SHP77 (cell line): ENCODE measurements at places on chromosomes 13 and 19.

DNA sequence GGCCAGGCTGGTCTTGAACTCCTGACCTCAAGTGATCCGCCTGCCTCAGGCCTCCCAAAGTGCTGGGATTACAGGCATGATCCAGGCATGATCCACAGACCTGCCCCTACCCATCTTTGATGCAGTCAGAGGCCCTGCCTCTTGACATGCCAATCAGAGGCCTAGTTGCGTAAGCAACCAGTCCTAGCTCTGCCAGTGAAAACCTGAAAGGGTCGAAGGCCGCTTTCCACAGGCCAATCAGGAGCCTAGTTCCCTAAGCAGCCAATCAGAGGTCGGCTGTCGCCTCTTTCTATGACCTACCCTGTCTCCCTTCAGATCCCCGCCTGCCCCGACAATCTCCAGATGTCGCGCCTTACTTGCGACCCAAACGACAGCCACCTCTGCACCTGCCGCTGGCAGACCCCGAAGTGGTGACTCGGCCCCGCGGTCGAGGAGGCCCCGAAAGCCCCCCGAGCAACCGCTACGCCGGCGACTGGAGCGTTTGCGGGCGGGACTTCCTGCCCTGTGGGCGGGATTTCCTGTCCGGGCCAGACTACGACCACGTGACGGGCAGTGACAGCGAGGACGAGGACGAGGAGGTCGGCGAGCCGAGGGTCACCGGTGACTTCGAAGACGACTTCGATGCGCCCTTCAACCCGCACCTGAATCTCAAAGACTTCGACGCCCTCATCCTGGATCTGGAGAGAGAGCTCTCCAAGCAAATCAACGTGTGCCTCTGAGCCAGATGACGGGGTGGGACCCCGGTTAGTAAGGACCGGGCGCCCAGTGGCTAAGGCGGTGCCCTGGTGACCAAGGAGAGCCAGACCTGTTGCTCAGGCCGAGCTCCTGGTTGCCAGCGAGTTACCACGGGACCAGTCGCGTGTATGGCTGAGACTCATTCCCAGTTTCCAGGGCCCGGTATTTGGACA, 6.3 kb downstream of the SYDE1 start:
- no peak for DNase-seq

GRCh38 chr19:9456018-9456689, 20.8 kb upstream of the ZNF266 start:
- DNase-seq: no peak

GRCh38 chr13:43196750-43197370, 173.5 kb downstream of the DNAJC15 start:
- DNase-seq: no peak

DNA sequence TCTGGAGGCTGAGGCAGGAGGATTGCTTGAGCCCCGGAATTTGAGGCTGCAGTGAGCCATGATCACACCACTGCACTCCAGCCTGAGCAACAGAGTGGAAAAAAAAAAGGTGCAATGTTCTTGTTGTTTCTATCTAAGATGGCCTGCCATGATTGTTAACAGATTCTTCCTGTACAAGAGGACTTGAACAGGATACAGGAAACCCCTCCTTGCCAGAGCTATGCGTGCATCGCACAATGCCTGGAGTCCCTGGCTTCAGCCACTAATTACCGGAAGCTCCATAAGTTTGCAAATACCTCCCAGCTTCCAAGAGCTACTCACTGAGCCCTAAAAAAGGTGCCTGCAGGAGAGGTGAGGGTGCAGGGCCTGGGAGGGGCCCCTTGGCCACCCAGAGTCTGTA, 13.1 kb upstream of the HIF3A start:
- no peak for DNase-seq

- DNase-seq: no peak
These were observed 4.3 kb upstream of the DUXA start for GRCh38 chr19:57171551-57172081.

GRCh38 chr13:20701461-20701860, 2.0 kb upstream of the IL17D start:
- DNase-seq: no peak

DNA sequence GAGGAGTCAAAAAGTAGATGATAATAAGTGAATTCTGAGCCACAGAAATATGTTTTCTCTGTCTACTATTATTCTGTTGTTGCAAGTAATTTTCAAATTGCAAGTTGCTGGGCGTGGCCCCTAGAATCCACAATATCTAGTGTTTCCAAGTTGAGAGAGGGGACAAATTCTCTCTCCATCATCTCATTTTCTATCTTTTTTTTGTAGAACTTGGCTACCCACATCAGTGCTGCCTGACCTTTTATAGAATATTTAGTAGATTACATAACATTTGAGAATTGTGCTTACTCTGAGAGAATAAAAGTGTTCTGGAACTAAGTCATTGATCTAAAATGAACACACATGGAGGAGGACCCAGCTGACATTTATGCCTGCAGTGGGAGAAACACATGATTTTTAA, 110.9 kb upstream of the CSNK1A1L start:
- DNase-seq: no peak

DNA sequence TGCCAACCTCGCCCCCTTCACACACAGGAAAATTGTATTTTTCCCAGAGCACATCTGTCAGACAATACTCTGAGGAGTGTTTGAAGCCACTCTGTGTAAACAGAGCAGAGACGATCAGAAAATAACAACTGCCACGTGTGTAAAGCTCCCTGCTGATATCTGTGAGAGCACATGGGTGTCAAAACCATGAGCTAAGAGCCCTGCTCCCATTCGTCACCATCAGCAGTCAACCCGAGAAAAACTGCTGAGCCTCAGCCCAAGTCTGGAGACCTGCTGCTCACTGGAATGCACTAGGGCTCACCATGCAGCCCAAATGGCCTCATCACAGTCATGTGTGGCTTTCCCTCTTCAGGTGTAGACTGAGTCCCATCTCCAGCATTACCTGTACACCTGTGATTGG, 304.1 kb downstream of the FGF14 start:
- peak; percentile 38 for DNase-seq

GRCh38 chr19:49222011-49222410, 64.4 kb downstream of the TRPM4 start:
- no peak for DNase-seq

- DNase-seq: no peak
These were observed 139.2 kb downstream of the SLITRK5 start for GRCh38 chr13:87810391-87810801.

GRCh38 chr13:45333977-45334922, 6.7 kb downstream of the TPT1 start:
- DNase-seq: no peak

- no peak for DNase-seq
These were observed 543.6 kb downstream of the RFC3 start for GRCh38 chr13:34361560-34361959.

GRCh38 chr19:35693422-35693821, 10.9 kb upstream of the ZBTB32 start:
- no peak for DNase-seq

DNA sequence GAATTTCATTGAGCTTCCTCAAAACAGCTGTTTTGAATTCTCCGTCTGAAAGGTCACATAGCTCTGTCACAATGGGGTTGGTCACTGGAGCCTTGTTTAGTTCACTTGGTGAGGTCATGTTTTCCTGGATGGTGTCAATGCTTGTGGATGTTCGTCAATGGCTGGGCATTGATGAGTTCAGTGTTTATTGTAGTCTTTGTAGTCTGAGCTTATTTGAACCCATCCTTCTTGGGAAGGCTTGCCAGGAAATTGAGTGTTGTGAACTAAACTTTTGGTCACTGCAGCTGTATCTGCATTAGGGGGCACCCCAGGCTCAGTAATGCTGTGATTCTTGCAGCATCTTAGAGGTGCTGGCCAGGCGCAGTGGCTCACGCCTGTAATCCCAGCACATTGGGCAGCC, 22.0 kb downstream of the BLOC1S3 start:
- peak; percentile 36 for DNase-seq

DNA sequence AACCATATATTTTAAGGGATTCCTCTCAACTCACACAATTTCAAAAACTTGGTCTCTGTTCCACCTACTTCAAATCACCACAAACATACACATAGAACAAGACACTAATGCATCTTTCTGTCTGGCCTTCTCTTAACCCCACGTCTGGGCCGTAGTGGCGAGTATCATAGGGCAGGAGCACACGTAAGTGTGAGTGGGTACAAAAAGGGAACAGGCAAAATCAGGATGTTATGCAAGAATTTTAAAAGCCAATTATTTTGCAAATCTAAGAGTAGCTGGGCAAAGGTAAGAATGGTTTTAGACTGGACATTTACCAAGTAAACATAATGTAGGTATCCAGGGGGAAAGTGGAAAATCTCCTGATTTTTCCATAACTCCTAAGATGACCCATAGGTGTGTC, 35.1 kb downstream of the MTMR6 start:
- DNase-seq: no peak

- no peak for DNase-seq
These were observed 269.3 kb downstream of the KCNRG start for GRCh38 chr13:50284540-50284939.

GRCh38 chr13:107295416-107296140, 727.6 kb upstream of the ARGLU1 start:
- no peak for DNase-seq

GRCh38 chr19:58511353-58512208, at the start of gene SLC27A5:
Gene SLC27A5 (minus strand): TSS chr19:58511992. CDS start chr19:58511955, 37 bp downstream.
- DNase-seq: no peak

DNA sequence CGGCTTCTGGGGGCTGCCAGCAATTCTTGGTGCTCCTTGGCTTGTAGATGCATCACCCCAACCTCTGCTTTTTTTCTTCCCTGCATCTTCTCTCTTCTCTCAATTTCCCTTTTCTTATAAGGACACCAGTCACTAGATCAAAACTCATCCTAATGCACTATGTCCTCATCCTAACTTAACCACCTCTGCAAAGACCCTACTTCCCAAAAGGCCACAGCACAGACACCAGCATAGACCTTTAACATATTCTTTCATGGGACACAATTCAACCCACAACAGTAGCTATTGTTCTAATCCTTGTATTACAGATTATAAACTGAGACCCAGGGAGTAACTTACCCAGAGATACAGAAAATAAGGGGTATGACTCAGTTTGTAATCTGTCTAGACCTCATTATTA, 47.0 kb downstream of the RUBCNL start:
- DNase-seq: no peak

DNA sequence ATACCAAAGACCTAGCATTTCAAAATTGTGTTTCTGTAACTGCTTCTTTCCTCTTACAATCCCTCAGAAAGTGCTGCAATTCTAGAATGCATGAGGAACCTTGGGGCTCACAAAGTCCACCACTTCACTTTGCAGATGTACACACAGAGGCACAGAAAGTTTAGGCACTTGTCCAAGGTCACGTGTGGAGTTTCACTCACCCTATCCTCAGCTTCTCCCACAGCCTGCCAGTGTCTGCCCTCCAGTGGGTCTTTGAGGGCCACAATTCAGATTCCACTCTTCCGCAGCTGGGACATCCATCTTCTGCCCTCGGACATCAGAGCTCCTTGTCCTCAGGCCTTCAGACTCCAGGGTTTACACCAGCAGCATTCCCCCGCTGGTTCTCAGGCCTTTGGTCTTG, 210.5 kb upstream of the SERP2 start:
- DNase-seq: no peak

DNA sequence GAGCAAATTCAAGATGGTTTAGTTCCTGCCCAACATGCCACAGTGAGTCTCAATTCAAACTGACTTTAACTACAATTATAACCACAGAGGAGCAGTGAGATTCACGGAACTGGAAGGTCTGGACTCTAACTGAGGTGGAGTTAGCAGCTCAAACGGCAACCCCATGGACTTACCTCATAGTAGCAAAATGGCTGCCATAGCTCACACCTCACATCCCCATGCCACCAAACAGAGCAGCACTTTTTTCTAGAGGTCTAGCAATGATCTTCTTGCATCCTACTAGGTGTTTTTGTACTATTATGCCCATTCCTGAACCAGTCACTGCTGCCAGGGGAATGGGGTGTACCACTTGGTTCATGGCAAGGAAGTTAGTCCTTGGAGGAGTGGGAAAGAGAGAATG, 87.7 kb downstream of the ZNF536 start:
- no peak for DNase-seq

- no peak for DNase-seq
These were observed 151.7 kb downstream of the DCLK1 start for GRCh38 chr13:35979361-35979951.

GRCh38 chr13:99282264-99283231, 24.4 kb upstream of the GPR18 start:
- no peak for DNase-seq

GRCh38 chr19:13849991-13850909, 26.7 kb upstream of the NANOS3 start:
- DNase-seq: peak; percentile 28

GRCh38 chr19:1859331-1859781, 4.0 kb downstream of the KLF16 start:
- DNase-seq: no peak

DNA sequence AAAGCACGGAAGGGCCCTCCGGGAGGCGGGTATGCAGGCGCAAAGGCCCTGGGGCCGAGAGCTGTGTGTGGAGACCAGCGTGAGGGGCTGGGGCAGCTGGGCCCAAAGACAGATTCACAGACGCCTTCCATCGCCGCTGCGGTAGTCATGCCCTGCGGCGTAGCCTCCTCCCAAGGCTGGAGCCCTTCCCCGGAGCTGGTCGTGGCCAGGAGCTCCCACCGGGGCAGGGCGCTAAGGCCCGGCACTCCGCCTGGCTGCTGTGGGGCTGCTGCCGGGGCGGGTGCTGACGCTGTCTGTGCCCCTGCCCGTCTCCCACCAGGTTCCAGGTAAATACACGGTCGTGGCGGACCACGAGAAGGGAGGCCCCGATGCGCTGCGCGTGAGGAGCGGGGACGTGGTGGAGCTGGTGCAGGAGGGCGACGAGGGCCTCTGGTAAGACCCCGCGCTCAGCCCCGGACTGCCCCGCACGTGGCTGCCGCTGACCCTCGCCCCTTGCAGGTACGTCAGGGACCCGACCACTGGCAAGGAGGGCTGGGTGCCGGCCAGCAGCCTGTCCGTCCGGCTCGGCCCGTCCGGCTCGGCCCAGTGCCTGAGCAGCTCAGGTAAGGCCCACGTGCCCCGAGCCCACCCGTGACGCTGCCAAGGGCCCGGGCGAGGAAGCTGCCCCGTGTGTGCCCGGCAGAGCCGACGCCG, 9.4 kb upstream of the F7 start:
- no peak for DNase-seq

DNA sequence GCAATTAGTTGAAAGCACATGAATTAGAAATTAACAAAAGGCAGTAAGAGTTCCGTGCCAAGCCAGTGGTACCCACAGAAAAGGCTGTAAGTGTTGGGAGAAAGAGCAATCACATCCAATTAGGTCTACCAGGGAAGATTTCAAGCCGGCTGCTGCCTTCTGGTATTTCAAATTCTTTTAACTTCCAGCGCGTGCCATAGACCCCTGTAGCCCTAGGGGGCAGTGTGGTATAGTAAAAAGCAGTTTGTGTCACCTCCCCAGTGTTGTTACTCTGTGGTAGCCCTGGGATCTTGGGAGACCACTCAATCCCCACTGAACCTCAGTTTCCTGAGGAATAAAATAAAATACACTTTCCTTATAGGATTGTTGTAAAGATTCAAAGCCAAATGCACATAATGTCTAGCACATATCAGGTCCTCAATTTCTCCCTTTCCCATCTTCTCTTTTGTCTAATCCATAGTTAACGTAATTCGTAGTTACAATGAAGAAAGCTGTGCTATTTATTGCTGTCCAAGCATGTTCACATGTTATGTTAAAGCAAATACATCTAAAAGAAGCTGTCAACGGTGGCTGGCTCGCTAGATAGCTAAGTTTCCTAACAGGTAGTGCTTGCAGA, 230.2 kb downstream of the TDRD3 start:
- peak; percentile 9 for DNase-seq
